KG1 (cell line): ENCODE measurements at places on chromosomes 13 and 19.
A peak's percentile ranks its signal among the peaks of the same experiment; 100 is the strongest.

GRCh38 chr13:112134391-112135075 lies 67.6 kb downstream of the SOX1 start:
- no peak for DNase-seq

- DNase-seq, result peak; percentile 2
Observed at GRCh38 chr19:22144394-22144793, 52.4 kb downstream of the ZNF676 start.

DNA sequence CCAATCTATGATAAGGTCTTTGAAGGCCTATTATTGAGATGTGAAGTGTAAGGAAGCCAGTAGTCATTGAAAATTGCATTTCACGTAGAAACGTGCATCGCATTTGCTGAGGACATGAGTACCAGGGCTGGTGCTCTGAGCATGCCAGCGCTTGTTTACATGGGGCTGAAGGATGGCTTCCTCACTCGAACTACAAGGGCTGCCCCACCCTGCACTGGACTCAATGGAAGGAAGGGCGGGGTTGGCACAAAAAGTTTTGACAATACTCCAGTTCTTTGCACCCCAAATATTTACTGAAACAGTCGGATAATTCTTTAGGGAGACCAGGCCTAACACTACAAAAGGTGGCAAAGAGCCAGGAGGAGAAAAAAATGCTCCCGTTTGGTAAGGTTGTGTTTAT lies 28.9 kb upstream of the MED4 start:
- DNase-seq, result no peak

DNA sequence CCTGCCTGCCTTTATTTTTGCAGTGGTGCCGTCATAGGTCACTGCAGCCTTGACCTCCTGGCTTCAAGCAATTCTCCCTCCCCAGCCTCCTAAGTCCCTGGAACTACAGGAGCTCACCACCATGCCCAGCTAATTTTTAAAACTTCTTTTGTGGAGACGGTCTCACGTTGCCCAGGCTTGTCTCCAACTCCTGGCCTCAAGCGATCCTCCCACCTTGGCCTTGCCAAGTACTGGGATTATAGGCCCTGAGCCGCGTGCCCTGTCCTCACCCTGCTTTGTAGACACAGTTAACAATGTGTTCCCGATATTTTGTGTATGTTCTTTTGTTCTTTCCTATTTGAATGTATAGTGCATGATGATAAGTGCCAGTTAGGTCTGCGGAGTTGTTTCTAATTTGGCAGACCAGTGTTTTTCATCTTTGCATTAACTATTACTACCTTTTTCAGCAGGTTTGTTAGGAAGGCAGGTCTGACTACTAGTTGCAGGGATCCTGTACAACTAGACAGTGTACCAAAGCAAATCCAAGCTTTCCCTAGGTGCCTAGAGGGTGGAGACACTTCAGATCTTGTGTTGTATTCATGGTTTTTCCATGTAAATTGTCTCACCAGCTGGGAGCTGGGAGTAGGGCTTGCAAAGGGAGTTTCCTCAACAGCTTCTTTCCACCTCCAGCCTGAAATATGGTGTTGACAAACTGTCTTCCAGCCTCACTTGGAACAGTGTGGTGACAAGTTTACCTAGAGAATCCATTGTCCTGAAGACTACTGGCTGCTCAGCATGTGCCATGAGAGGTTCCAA lies 9.5 kb upstream of the WTIP start:
- DNase-seq, result no peak

DNA sequence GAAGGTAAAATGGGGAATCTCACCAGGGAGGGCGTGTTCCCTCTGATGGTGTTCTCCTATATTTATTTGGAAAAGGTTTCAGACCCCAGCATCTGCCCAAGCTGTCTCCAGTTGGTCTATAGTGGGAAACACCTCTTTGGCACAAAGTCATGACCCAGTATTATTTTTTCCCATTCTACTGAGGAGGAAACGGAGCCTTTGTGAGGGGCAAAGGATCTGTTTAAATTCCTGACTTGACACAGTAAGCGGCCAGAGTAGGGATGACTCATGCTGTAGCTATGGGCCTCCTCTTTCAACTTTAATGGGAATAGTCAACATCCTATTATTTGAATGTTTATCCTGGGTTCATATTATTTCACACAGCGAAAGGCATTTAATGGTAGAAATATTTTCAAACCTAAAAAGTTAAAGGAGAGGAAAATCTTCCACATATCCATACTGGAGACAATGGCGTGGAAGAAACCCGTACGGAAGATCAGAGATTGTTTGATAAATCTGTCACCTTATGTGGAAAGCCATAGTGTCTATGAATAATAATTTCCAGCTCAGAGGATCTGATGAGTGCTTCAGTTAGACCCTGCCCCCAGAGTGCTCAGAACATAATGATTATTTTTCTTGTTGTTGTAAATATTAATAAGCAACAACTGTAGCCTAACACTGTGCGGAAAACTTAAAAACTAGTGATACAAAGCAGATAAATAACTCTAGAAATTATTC lies 126.0 kb downstream of the FOXO1 start:
- no peak for DNase-seq

GRCh38 chr13:25912961-25913360 lies 138.9 kb downstream of the SHISA2 start:
- DNase-seq, result no peak

DNA sequence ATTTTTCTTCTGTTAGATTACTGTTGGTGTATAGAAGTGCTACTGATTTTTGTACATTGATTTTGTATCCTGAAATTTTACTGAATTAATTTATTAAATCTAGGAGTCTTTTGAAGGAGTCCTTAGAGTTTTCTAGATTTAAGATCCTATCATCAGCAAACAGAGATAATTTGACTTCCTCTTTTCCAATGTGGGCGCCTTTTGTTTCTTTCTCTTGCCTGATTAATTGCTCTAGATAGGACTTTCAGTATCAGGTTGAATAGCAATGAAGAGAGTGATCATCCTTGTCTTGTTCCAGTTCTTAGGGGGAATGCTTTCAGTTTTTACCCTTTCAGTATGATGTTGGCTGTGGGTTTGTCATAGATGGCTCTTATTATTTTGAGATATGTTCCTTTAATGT lies 5.6 kb upstream of the CD33 start:
- DNase-seq, result no peak

DNA sequence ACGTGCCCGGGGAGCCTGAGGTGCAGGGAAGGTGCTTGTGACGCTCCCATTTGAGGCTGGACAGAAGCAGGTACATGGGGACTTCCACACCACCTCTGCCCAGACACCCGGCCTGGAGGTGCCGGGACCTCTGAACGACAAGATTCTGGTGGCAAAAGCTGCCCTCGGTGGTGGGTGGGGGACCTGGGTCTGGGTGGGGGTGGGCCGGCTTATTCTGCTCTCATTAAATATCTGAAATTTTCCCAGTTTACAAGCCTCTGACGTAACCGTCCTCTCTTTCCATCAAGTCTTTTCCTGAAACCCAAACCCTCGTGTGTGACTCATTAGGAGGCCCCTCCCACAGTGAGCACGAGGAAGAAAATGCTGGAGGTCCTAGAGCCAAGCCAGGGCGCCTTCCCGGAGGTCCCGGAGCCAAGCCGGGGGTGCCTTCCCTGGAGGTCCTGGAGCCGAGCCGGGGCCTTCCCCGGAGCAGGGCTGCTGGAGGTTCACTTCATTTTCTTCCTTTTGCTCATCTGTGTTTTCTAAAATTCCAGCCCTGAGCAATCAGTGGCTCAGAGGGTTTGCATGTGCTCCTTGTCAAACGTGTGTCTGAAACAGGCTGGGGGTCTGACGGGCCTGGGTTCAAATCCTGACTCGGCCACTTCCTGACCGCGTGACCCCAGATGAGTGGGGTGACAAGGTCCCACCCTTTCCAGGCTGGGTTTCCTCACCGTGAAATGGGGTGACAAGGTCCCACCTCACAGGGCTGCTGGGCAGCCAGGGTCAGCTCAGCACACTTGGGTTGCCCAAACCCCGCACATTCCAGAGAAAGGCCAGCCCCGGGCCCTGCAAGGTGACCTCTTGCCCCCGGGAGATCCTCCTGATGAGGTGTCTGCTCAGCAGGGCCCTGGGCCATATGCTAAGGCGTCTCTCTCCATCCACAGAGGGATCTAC lies 10.0 kb downstream of the CFD start:
- no peak for DNase-seq

DNA sequence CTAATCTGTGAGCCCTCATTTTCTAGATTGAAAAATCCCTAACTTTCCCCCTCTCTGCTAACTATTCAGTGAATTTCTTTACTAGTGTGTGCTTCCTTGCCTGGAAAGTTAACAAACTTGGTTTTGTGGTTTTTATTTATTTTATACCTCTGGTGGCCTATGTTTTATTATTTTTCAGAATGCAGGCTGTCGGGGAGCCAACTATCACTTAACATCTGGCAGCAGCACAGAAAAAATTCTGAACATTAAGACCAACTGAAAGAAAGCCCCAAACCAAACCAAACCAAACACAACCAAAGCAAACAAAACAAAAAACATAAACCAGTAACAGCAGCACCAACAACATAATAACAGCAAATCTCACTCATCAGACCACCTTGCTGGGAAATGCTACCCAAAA lies 109.0 kb upstream of the KL start:
- DNase-seq, result no peak

DNA sequence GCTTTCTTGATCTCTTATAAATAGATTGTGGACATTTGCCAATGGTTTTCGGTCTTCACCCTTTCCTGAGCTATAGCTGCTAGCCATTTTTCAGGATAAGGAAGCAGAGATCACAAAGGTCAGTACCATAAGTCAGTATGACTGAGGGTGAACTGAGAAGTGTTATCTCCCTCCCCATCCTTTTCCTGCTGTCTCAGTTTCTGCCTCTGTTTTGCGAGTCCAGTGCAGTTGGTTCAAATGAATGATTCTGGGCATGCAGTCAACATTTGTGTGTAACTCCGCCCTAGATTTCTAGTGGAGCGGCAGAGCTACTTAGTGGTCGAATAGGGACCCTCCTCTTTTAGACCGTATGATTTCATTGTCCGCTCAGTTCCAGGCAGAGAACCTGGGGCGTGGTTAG lies 460.8 kb upstream of the ARGLU1 start:
- no peak for DNase-seq

DNA sequence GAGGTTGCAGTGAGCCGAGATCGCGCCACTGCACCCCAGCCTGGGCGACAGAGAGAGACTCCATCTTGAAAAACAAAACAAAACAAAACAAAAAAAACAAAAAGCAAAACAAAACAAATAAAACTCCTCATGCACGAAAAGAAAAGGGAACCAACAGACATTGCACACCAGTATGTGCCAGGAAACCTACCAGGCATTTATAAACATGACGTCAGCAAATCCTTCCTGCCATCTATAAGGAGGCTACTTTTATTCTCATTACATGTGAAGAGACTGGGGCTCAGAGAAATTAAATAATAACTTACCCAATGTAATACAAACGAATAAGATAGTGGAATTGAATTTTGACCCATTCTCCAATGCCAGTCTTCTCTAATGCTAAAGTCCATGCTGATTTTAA lies 197.2 kb downstream of the NUFIP1 start:
- DNase-seq, result no peak

GRCh38 chr19:46727757-46728156 lies 10.8 kb upstream of the PRKD2 start:
- no peak for DNase-seq

- DNase-seq, result no peak
Observed at GRCh38 chr19:18392417-18392816, 5.0 kb downstream of the LRRC25 start.

- DNase-seq, result no peak
Observed at GRCh38 chr19:28948566-28948965, 264.4 kb downstream of the UQCRFS1 start.

GRCh38 chr13:91032104-91032503 lies 315.4 kb upstream of the MIR17HG start:
- DNase-seq, result no peak

DNA sequence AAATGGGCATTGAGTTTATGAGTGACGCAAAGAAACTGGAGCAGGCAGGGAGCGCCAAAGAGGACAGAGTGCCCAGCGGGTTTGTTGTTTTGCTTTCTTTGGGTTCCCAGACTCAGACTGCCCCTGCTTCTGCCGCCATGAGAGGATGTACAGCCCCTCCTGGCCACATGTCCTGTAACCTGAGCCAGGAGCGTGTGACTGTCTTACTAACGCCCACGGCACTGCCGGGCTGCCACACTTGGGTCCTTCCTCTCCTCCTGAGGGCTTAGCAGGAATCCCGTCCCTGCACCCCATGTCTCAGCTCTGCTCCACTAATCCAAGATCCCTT lies 80.5 kb downstream of the GPR12 start:
- DNase-seq, result no peak

- DNase-seq, result no peak
Observed at GRCh38 chr19:3625996-3626472, 556 bp downstream of the CACTIN start.

- DNase-seq, result peak; percentile 32
Observed at GRCh38 chr19:48674921-48675824, 2.4 kb upstream of the NTN5 start.

DNA sequence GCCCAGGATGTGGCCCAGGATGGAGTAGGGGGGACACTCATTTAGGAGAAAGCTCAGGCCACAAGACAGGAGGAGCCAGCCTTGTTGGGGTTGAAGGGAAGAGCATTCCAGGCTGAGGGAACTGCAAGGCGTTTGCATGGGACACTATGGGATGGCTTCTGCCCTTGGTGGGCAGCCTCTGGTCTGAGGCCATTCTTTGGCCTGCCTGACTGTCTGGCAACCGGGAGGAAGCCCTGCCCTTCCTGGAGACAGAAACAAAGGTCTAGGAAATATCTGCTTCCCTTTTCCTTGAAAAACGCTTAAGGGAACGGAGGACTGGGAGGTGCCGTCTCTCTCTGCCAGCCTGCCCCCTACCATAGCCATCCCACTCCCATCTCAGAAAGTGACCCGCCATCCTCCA lies 2.8 kb upstream of the ICAM1 start:
- no peak for DNase-seq

DNA sequence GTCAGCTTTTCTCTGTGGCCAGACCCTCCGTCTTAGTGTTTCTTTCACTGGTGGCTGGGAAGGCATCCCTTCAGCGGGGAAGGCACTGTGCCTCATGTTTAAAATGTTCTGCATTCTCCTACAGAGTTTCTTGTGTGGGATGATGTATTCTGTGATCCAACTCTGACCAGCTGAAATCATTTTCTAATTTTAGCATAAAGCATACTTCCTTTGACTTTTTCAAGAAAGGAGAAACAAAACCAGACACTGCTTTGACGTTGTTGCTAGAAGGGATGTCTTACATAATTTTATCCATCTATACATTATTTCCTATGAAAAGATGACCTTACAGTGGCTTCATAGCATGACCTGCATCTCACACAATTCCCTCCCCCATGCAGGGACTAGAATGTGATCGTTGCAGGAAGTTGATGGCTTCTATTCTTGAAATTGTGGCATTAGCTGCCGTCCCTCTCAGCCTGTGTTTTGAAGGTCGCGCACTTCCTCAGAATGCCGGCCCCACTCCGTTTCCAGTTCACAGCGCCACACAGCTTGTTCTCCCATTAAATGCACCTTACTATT lies 38.6 kb upstream of the TEX29 start:
- DNase-seq, result no peak
